ENCODE measurements at places on chromosomes 5 and 9.

- DNase-seq: peak; percentile 37
Measured at GRCh38 chr5:89117124-89117644, 234.2 kb upstream of the MEF2C start.

GRCh38 chr5:96054311-96055030 lies 92.8 kb upstream of the ELL2 start:
- DNase-seq: peak; percentile 51

- no peak for DNase-seq
Measured at GRCh38 chr5:153555420-153556114, 65.1 kb downstream of the GRIA1 start.

DNA sequence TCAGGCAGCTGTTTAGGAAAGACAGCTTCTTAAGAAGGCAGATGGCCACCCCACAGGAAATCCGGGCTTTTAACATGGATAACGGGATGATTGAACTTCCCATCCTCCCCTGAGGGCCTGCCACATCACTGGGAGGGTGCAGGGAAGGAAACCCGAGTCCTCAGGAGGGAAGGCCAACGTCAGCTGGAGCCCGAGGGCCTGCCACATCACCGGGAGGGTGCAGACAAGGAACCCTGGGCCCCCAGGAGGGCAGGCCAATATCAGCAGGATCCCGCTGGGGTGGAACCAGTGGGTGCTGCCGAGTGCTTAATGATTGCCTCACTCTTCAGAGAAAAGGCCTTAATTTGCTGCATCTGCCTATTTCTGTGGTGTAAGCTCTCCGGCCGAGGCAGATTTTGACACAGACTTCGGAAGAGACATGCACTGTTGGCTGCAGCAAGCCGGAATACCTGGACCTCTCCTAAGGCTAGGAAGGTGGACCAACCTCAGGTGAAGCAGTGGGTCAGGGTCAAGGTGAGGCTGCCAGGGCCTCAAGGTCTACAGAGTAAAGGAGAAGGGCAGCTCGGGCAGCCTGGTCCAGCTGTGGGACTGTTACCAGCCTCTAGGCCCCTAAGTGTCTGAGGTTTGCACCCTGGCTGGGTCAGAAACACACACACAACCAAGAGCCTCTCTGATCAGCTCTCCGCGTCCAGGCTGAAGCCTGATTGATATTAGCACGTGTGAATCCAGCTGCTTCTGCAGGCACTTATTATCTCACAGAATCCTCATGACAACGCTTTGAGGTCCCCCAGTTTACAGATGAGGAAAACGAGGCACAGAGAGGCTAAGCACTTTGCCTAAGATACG lies 14.8 kb upstream of the COL5A1 start:
- no peak for DNase-seq

DNA sequence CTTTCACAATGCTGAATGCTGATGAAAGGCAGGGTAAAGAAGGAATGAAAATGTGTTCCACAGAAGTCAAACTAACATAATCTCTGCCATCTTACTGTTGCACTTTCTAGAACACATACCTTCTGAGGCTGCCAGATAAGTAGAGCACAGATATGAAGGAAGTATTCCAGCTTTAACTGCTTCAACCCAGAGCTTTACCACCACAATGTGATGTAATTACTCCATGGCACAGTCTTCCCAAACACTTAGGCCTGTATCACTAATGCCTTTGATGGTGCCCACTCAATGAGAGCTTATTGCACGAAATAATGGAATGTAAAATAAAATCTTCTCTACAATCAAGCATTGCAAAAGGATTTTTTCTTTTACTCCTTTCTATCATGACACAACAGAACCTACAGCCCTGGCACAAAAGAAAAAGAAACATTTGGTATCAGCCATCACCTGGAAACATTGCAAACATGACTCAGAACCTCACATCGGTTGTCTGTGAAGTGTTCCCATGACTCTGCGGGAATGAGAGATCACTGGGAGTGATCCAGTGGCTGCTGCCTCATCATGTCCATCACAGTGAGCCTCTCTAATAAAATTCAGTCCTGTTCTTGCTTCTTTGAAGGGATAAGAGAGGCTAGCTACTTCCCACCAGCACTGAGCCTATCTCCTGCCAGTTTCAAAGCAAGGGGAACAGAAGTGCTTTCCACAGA lies 385.8 kb downstream of the EFNA5 start:
- DNase-seq: no peak

- no peak for DNase-seq
Measured at GRCh38 chr5:73286896-73287295, 113.9 kb downstream of the TMEM174 start.

DNA sequence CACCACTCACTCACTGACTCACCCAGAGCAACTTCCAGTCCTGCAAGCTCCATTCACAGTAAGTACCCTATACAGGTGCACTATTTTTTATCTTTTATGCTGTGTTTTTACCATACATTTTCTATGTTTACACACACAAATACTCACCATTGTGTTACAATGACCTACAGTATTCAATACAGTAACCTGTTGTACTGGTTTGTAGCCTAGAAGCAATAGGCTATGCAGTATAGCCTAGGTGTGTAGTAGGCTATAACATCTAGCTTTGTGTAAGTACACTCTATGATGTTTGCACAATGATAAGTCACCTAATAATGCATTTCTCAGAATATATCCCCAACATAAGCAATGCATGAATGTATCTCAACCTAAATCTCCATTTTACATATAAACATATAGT lies 541.1 kb downstream of the NR2F1-AS1 start:
- no peak for DNase-seq

DNA sequence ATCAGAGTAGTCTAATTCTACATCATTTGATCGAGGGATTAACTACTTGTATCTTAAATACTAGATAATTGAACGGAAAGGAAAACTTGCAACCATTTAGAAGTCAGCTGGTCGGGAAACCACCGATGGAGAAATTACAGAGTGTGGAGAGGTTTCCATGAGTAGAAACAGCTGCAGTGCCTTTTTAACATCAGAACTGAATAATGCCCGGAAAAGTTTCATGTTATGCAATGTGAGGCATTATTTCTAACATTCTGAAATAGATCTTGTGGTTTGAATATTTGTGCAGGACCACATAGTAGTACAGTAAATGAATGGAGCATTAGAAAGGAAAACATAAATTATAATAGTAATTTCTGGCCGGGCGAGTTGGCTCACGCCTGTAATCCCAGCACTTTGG lies 88.1 kb upstream of the RNF180 start:
- no peak for DNase-seq

- no peak for DNase-seq
Measured at GRCh38 chr9:135095470-135096407, 8.3 kb downstream of the OLFM1 start.

DNA sequence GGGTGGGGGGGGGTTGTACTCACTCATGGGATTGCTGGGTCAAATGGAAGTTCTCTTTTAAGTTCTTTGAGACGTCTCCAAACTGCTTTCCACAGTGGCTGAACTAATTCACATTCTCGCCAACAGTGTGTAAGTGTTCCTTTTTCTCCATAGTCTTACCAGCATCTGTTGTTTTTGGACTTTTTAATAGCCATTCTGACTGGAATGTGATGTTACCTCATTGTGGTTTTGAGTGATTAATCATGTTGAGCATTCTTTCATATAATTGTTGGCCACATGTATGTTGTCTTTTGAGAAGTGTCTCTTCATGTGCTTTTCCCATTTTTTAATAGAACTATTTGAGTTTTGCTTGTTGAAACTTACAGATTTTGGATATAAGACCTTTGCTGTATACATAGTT lies 94.9 kb upstream of the PLPPR1 start:
- no peak for DNase-seq

DNA sequence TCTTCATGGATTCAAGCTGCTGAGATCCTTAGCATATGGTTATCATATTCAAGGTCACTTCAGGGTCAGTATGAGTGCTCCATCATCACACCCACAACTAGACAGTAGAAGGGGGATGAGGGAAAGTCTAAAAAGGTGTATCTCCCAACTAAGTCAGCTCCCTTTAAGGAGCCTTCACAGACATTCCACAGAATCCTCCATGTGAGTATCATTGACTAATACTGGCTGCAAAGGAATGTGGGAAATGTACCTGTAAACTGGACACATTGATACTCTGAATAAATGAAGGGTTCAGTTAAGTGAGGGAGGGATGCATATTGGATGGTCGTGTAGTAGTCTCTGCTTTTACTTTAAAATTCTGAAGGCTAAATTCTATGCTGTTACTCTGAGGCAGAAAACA lies 330.7 kb downstream of the LRRC70 start:
- DNase-seq: no peak

DNA sequence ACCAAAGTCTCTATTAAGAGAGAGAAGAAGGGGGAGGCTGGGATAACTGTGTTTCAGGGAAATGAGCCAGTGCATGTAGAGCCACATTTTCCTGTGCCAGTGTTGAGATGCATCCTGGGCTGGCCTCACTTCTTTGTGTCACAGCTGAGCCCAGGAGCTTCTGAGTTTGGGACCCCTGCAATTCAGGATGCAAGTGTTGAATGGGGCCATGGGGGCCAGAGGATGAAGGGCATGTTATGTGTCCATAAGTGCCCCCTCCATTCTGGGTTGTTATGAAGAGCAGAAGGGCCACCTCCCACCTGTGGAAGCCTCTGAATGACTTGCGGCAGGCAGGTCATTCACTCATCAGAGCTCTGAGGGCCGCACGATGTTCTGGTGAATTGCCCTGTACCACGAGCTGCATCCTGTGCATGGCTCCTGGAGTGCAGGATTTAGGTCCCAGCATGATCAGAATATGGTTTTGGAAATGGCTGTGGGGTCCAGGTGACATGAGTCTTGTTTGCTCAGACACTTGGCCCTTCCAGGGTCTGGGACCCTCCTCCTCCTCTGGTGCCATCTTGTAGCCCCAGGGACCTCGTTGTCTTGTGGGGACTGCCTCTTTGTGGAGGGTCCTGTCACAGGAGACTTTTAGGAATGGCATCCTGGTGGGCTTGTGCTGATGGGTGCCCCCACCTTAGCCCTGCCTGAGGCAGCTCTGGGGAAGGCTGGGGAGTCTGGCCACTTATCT lies 115.4 kb upstream of the PITX1 start:
- no peak for DNase-seq

GRCh38 chr9:10000669-10001068 lies 612.1 kb downstream of the PTPRD start:
- no peak for DNase-seq

- no peak for DNase-seq
Measured at GRCh38 chr9:123974471-123974870, 37.1 kb upstream of the LHX2 start.

DNA sequence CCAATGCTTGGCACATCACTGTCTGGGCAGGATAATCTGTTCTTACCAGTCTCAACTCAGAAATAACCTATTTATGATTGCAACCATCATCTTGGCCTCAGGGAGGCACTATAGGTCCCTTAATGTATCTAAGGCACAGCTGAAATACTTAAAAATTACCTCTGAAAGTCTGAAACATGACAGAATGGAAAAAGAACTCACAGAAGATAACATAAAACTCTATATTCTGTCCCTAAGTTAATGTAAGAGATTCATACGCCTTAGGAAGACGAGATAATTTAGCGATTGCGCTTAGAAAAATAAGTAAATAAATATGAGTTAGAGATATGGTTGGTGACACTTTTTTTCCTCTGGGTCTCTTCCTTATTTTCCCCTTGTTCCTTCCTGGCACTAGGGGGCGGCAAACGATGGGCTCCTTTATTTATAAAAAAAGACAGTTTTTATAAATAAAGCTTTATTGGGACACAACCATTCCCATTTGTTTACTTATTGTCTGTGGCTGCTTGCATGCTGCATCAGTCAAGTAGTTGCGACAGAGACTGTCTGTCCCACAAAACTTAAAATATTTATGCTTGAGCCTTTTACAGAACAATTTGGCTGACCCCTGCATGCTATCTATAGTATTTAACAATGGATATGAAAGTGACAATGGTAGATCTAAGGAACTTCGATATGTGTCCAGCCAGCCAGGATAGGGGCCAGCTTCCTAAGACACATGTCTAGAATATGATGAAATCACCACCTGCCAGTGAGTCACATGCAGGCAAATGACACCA lies 79.6 kb downstream of the PDE4D start:
- DNase-seq: peak; percentile 85

DNA sequence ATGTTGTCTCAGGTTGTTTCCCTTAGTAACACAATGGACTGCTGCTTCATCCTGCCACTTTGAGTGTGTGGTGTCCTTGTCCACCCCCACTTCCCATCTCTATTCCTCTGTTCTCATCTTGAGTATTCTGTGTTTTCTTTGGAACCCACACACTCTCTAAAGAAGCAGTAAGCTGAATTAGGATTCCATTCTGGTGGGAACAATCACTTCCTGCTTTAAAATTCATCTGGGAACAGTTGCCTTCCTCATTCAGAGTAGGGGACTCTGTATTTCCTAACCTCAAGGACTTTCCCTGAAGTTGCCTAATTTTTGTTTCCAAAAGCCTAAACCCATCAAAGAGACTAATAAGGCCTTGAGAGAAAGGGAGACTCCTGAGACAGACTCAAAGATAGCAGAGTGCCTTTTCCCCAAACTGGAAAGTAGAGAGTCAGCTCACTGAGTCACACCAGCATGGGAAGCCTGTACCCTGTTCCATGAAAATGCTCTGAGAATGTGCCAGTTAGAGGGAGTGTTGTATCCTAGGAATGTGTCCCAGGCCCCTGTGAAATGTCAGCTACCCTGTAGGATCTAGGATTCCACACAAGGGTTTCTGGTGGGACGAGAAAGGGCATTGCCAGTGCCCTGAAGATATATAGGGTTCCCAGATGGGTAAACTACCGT lies 63.6 kb downstream of the CCDC192 start:
- peak; percentile 26 for DNase-seq

DNA sequence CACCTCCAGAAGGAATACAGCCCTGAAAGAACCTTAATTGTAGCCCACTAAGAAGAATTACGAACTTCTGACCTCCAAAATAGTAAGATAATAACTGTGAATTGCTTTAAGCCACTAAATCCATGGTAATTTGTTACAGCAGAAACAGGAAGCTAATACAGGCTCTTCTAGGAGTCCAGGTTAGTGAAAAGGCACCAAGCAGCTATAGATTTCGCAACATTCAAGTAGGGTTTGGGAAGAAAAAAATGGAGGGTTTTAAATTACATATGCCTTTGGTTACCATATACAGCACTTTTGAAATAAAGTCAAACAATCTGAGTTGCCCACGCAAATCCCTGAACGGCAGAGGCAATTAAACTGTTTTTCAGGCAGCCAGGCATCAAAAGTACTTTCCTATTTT lies 1.7 kb upstream of the ACTL7A start:
- DNase-seq: no peak

DNA sequence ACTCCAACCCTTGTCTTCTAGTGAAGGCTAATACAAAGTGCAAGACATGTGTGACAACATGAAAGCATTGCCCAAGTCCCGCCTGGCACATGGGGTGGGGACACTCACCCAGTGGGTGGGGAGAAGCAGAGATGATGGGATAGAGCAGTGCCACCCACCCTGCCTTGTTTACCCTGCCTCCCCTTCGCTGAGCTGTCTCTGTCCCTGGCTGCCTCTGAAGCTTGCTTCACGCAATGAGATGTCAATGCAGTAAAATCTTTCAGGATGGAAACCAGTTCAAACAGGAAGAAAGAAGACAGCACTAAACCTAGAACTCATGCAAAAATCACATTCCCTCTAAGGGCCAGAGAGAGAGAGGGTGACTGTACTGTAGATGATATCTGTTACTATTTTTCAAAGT lies 148.0 kb downstream of the INSYN2B start:
- no peak for DNase-seq

GRCh38 chr5:55620766-55621160 lies 86.0 kb upstream of the PLPP1 start:
- no peak for DNase-seq
